ENCODE measurements at places on chromosomes 1 and 21. TPM values are rescaled to one million over a fixed set of nuclear protein-coding genes. Genes with fewer than 3 reads are reported as not detected.

DNA sequence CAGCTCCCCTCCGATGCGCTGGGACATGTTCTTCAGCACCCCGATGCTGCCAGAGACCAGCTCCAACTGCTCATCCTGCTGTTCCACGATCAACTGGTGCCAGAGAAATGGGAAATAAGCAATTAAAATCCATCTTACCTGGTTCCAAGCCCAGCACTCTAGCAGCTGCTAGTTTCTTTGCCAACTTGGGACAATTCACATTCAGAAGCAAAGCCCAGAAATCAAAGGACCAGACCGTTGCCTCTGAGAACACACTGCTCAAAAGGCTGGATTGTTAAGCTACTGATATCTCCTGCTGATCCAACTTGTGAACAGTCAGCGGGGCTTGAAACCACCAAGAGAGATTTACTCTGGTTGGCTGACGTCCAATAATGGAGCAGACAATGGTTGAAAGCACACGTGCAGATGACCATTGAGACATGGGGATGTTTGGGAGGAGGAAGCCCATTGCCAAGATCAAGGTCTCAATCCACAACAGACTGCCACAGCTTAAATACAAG, 34.4 kb downstream of the STX6 start:
- no peak for DNase-seq

DNA sequence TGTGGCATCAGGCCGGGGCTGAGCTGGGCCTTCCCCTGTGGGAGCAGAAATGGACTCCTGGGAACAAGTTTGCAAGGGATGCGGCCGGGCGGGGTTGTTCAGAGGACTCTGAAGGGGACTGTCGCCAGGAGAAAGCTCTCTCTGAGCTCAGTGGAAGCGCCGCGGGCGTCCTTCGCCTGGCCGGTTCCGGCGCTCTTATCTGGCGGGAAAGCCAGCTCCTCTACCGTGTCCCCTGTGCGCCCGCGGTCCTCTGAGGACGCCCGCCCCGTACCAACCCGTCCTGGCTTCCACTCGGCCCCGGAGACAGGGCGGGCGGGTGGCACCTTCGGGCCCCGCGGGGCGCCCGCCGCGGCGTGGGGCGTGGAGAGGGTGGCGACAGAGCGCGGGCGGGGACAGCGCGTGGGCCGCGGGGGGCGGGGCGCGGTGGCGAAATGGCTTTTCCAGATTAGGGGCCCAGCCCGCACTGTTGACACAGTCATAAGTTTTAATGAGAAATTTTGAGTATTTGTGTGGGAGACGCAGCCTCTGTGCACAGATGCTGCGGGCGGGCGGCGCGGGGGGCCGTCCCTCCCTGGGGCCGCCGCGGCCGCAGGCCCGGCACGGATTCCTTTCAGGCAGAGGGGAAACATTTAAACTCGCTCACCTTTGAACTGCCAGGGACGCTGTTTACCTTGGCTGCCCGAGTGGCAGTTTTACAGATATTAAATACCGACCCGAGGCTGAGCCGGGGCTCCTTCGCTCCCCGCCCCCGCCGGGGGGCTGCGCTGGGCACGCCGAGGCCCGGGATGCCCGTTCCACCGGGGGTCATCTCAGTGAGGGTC, 70.2 kb downstream of the FOXD2 start:
- peak; percentile 65 for DNase-seq

GRCh38 chr1:118116401-118116800, 68.6 kb downstream of the SPAG17 start:
- no peak for DNase-seq

- no peak for DNase-seq
Measured at GRCh38 chr1:159884296-159884695, 15.7 kb downstream of the CFAP45 start.

DNA sequence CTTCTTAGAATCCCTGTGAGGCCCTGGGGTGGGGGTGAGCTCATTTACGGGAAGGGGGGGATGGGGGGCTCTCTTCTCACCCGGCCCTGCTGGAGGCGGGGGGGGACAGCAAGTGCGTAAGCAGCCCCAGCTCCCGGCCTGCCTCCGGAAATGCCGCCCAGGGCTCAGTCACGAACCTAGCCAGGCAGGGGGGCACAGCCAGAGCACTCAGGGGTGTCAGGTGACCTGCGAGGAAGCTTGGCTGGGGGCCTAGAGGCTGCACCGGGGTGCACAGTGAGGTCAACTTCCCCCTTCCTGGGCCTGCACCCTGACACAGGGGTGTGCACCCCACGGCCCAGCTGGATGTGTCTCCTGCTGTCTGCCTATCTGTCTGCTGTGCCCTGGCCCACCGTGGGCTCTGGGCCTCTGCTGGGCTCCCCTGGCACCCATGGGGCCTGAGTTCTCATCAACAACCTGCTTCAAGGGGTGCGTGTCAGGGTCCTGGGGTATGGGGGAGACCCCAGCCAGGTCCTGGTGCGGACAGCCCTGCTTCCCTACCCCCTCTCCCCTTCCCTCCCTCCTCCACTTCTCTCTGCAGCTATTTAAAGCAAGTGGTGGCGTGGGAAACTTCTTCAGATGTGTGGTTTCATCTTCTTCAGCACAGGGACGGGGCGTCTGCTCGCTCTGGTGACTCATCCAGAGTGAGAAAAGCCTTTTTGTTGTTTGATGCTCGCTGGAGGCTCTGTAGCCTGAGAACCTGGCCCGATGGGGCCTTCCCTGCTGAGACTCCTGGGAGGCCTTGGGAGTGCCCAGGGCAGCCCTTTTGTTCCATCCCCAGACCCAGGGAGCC, 92.5 kb upstream of the RUNX3 start:
- DNase-seq: peak; percentile 87

DNA sequence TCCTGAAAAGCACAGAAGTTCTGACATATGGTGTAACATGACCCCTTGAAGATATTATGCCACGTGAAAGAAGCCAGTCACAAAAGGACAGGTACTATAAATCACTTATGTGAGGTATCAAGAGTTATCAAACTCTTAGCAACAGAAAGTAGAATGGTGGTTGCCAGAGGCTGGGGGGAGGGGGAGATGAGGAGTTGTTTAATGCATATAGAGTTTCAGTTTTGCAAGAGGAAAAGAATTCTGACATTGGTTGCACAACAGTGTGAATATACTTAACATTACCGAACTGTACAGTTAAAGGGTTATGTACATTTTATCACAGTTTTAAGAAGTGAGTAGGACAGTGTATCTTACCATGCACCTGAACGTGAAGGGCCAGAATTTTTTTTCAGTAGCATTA, 80.0 kb downstream of the USP25 start:
- DNase-seq: no peak

DNA sequence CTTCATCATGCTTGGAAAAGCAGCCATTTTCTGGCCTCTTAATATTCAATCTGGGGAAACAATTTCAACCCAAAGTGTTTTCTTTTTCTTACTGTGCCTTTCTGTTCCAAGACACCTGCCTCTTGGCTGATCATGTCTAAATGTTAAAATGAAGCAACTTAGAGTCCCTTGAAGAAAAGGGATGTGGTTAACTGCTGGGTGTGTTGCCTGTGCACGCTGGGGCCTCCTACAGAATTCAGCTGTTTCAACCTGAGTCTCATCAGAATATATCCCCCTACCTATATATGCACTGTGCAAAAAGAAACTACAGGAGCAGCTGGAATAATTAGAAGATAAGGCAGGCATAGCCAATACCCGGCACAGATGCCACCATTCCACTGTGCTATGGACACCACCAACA, 222.0 kb downstream of the OMA1 start:
- no peak for DNase-seq

DNA sequence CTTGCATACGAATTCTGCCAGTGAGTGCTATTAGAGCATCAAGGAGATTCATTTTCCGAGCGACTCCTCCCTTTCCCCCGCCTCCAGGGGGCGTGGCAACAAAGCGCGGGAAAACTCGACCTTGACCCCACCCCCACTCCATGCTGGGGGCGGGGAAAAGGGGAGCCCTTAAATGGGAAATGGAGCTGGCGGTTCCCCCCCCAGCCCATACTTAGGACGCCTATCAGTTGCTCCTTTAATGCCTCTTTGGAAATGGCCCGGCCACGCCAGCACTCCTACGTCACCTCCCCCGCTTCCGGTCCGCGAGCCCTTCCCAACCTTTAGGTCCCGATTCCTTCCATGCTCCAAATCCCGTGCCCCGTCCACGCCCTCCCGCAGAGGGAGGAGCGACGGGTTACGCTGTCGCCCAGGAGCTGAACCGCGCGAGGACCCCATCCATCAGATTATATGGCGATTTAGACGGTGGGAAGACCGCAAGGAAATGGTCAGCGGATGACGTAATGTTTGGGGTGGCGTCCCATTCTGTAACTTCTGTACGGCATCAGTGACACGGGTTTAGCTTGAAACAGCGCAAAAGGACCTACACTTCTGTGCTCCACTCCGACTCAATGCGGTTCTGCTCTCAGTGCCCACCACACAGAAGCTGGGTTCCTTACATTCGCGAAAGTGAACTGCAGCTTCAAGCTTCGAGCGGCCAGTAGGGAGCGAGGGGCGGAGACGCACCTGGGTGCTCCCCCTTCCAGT, 702 bp upstream of the ZNF687 start:
- peak; percentile 98 for DNase-seq

DNA sequence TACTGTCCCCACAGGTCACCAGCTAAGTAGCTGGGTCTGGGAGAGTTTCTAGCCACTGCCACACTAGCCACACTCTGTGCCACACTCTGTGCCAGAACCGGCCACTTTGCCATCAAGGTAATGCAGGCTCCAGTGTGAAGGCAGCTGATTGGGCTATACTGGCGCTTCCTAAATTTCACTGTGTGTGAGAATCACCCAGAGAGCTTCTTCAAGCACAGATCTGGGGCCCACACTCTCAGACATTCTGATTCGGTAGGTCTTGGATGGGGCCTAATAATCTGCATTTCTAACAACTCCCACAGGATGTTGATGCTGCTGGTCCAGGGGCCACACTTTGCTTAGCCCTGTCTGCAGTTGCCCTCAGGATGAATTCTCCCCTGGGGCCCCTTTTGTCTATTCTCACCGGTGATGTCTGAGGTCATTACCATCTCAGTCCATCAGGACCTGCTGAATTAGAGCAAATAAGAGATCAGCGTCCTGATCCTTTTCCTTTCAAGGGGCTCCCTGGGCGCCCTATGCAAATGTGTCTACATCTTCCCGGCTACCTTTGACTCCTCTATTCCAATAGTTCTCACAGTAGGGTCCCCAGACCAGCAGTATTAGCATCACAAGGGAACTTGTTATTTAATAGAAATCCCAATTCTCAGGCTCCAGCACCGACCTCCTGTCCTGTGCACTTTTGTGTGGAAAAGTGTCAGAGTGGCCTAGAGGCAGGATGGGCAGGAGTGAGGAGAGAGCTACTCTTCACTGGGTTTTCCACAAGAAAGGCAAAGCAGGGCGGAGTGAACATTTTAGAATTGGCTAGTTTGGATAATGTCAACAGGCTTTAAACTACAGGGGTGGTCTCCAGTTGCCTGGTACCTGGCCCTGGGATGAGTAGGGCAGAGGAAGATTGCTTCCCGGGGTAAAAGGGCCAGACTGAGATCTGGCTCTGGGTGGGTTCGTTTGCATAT, 24.7 kb upstream of the LRRN2 start:
- no peak for DNase-seq

GRCh38 chr1:109895720-109896504, 14.7 kb upstream of the CSF1 start:
- DNase-seq: peak; percentile 73

DNA sequence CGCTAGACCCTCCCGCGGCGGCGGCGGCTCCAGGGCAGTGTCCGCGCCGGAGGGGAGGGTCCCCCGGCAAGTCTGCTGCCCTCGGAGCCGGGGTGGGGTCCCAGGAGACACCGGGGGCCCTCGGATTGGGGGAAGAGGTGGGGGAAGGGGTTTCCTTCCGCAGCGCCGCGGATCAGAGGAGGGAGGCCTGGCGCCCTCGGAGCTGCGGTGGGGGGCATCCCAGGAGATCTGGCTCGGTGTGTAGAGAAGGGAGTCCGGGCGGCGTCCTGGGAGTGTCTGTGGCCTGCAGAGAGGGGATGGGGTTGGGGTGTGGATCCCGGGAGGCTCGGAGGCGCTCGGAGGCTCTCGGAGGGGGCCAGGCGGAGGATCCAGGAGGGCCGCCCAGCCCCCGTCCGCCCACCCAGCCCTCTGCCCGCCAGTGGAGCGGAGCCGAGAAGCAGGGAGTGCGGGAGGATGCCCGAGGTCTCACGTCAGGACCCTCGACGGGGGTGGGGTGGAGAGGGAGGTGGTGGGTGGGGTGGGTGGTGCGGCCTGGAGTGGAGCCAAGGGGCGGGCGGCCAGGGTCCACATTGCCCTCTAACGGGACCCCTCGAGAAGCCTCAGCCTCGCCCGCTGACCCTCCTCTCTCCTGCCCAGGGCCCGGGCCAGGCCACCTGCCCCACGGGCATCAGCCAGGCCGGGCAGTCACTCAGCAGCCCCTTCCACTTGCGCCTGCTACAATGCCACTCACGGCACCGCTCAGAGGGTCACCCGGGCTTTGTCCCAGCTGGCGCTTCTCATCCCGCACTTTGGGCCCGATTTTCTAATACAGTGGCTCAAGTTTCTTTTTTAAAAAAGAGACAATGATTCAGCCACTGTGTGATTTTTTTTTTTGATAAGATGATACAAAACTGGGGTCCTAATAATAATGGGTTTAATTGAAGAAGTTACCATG, 60.2 kb upstream of the ARHGEF16 start:
- DNase-seq: no peak

DNA sequence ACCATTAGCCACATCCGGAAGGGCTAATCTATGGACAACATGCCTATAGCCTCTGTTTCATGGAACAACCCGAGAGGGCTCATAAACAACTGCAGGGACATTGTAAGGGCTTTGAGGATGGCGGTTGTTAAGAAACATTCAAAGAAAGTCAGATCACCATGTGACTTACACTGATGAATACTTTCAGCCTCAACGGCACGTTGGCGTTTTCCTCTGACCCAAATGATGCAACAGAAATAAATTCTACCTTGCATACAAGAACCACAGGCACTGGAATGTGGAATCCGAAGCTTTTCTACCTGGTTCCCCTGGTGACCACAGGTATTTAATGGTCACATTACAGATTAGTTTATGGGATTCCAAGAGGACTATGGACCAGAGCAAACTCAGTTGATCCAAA, 107.0 kb downstream of the CLIC6 start:
- no peak for DNase-seq

- no peak for DNase-seq
Measured at GRCh38 chr1:96164053-96164452, 557.5 kb upstream of the PTBP2 start.

DNA sequence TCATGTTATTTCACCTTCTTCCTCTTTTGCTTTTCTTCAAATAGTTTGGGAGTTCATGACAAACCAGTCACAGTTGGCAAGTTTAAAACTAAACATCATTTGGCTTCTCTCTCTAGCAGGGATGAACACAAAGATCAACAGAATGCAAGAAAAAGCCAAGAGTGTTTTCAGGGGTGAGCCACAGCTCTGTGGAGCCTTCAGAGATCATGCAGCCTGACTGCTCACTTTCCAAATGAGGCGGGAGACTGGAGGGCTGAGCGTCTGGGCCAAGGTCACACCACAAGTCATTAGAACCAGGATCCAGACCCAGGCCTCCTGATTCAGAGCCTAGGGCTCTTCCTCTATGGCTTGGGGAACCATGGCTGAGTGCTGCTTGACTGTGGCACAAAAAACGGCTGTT, 2.7 kb downstream of the DPT start:
- DNase-seq: peak; percentile 17

PYHIN1 gene
- total RNA-seq: 0.56 TPM

KCNN3 gene
- 3.5 TPM for total RNA-seq

RGSL1 gene
- not detected for total RNA-seq
